ENCODE measurements at places on chromosomes 4 and X.
A peak's percentile ranks its signal among the peaks of the same experiment; 100 is the strongest.

DNA sequence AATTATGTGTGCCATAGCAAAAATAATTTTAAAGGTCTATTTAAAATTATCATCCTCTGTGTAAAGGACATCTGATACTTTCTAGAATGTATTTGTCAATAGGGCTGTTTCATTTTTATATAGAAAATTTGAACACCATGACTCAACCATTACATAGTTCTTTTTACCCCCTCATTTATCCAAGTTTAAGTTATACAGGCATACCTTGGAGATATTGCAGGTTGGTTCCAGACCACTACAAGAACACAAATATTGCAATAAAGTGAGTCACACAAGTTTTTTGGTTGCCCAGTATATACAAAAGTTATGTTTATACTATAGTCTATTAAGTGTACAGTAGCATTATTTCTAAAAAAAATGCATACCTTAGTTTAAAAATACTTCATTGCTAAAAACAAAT is 130.4 kb downstream of the MSL3 start:
- no peak for DNase-seq

DNA sequence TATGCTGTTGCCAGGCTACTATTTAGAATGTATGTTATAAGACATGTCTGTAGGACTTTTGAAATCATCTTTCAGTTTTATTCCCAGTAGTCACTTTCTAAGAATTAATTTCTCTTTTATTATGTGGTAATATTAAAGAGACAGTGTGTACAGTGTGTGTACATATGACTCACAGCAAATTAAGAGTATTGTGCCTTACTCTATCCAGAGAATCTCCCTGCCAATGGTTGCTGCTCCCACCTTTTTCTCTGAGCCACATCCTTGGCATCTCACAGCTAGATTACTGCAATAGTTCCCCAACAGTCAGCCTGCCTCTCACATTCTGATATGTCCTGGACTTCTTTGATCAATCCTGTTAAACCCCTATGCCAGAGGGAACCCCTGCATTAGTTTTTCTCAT is 114.5 kb downstream of the ANXA5 start:
- peak; percentile 1 for DNase-seq

GRCh38 chr4:107791902-107792301 is 32.8 kb upstream of the SGMS2 start:
- no peak for DNase-seq

GRCh38 chr4:4659871-4660651 is 118.2 kb upstream of the STX18 start:
- no peak for DNase-seq

DNA sequence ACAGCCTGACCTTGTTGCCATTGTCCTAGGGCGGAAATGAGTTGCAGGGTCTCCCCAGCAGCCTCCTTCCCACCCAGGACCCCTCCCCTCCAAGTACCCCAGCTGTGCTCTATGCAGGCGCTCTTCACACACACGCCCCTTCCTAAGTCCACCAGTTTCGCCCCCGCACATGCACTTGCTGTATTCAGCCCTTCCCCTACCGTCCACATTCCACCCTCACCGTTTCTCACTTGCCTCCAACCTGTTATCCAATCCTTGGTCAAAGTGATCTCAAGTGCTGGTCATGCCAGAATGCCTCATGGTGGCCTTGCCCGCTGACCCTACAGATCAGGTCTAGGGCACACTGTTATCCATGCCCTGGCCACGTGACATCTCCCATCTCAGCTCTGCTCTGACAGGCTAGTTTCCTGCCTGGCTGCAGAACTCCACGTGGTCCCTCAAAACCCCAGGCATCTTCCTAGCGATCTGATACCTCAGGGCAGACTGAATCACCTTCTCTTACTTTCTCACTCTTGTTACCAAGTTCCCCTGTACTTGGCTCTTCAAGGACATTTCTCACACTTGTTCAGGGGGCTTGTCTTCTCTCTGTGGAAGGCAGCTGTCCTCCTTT is 39.7 kb downstream of the NSG1 start:
- DNase-seq, result no peak

DNA sequence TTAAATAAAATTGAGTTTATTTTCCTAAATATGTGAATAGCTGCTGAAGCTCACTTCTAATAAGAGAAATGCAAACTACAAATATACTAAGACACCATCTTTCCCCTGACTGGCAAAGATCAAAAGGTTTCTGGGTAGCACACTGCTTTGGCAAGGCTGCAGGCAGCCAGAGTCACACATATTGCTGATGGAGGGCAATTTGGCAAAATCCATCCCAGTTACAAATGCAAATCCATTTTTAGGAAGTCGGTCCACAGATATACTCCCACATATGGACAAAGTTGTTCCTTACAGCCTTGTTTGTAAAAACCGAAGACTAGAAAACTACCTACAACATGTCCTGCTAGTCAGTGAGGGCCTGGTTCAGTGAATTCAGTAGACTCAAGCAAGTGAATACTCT is 12.4 kb downstream of the USP46 start:
- no peak for DNase-seq

DNA sequence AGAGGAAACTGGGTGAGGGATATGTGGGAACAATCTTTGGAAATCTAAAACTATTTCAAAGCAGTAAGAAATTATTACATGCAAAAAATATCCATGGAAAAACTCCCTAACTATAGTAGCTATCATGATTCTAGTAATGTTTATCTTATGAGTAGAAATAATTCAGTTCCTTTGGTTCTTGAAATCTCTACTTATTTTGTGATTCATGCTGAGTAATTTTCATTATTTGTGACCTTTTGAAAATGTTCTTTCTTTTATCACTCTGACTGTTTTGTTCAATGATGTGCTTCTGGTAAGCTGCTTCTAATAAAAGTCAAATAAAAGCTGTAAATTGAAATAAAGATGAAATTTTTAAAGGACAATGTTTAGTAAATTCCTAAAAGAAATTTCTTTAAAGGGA is 40.4 kb upstream of the MAGEB10 start:
- DNase-seq, result no peak

DNA sequence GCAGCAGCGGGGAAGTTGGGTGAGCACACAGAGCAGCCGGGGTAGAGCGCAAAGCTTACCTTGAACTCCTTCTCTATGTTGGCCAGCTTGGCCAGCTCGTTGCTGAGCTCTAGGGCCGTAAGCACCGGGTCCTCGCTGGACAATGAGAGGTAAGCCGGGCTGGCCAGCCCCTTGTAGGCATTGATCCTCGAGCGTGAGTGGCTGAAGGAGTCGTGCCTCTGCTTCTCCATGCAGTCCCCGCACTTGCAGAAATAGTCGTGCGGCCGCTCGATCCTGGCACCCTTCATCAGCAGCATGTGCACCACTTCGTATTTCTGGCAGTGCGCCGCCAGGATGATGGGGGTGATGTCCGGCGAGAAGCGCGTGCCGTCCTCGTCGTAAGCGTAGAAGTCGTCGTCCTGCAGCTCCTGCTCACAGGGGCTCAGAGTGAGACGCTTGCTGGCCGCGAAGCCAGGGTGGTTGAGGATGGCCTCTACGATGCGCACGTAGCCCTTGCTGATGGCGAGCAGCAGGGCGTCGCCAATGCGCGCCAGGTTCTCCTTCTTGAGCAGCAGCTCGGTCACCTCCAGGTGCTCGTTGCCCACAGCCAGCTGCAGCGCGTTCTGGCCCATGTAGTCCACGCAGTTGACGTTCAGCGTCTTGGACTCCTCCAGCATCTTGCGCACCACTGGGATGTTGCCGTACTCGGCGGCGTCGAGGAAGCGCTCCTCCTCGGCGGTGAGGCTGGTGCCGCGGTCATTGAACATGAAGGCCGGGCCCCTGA is 19.5 kb downstream of the TRPC3 start:
- DNase-seq, result no peak

DNA sequence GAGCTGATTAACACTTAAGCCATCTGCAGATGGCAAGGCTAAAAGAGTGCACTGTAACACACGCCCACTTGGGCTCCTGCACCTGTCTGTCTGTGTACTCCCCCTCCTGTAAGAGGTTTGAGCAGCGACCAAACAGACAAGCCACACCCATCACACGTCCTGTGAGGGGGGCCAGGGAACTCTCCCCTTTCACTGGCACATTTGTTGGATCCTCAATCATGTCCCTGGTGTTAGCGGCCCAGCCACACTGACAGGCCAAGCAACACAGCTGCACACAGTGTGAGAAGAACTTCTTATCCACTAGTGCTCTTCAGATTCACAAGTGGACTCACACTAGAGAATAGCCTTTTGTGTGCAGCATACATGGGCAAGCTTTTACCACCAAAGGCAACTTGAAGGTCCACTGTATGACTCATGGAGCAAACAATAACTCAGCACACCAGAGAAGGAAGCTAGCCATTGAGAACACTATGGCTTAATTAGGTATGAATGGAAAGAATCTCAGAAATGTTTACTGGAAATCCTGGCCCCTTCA is 29.1 kb upstream of the UTP14A start:
- DNase-seq, result no peak

GRCh38 chr4:141133146-141133998 is at the start of gene RNF150:
TSS of gene RNF150 (minus strand) at chr4:141133469.
- DNase-seq, result peak; percentile 45

DNA sequence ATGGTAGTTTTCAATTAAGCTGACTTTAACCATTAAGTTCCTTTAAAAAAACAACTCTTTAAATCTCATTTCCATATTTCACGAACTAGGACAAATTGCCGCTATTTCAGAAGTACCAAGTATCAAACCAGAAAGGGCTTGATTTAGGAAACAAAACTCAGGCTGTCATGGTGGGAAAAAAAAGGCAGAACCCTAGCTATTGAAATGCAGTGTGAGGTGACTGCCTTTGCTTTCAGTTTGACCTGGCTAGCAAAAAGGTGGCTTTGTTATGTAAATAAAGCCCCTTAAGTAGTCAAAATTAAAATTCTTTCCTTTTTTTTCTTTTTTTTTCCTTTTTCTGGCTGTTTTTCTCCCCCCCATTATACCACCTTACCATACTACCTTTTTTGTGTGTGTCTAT is 40.6 kb upstream of the CYP2U1 start:
- no peak for DNase-seq

DNA sequence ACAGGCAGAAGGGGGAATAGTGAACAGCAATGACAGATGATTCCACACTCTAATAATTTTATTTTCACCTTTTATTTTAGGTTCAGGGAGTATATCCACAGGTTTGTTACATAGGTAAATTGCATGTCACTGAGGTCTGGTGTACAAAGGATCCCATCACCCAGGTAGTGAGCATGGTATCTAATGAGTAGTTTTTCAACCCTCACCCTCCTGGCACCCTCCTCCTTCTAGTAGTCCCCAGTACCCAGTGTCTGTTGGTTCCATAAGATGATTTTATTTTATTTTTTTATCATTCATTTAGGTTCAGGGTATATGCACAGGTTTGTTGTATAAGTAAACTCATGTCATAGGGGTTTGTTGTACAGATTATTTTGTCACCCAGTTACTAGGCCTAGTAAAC is 58.6 kb upstream of the UGT8 start:
- no peak for DNase-seq

Measured in nucleus accumbens (tissue), 56 donors.